Prostate gland (tissue), 2 donors: ENCODE measurements at places on chromosomes 12 and 14. TPM values are rescaled to one million over a fixed set of nuclear protein-coding genes. Genes with fewer than 3 reads are reported as not detected.

GRCh38 chr14:30179381-30180130 lies 251.9 kb upstream of the PRKD1 start:
- DNase-seq, result no peak

DNA sequence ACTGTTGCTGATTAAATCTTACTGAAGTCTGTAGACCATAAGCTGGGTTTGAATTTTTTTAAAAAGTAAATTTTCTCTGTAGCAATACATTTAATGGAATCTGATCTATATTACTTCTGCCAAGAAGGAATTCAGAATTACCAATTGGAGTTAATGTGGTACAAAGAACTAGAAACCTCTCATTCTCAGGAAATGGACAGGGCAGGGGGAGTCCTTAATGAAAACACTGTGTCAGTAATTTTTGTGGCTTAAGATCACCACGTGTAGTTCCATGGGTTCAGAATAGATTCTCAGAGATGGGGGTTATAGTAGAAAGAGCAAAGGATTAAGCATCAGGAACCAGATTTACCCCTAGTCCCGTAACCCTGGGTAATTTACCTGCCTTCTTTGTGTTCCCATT lies 30.3 kb downstream of the FBXL14 start:
- DNase-seq, result no peak

- DNase-seq, result no peak
These were observed 133.6 kb downstream of the TTLL5 start for GRCh38 chr14:75794615-75795038.

DNA sequence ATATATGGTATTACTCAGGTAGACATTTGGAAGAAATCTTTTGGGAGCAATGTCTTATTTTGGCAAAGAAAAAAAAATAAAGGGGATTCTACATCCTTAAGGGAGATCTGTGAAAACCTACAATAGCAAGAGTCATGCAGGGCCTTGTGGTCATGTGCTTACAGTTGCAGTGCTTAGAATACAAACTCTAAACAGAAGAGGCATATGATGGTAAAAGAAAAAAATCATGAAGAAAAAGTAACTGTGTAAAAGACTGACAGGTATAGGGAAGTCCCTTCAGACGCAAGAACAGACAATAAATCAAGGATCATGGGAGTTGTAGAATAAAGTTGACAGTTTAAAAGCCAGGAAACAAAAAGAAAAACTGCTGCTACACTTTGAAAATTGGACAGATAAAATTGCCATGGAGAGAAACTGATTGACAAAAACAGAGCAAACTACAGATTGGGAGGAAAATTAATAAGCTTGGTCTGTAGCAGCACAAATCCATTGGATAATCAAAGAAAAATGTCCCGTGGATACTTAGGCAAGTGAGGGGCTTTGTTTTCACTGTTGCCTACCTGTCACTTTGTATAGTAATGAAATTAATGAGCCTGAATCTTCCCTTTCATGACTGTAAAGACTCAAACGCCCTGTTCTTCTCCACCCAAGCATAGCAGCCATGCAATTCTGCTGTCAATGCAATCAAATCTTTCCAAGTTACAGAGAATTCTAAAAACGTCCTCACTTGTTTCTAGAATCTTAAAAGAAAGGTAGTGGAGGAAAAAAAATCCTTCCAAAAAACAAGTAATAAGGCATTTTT lies 402.0 kb downstream of the SYT1 start:
- DNase-seq, result no peak

GRCh38 chr12:29546000-29546399 lies 48.5 kb upstream of the OVCH1 start:
- no peak for DNase-seq

DNA sequence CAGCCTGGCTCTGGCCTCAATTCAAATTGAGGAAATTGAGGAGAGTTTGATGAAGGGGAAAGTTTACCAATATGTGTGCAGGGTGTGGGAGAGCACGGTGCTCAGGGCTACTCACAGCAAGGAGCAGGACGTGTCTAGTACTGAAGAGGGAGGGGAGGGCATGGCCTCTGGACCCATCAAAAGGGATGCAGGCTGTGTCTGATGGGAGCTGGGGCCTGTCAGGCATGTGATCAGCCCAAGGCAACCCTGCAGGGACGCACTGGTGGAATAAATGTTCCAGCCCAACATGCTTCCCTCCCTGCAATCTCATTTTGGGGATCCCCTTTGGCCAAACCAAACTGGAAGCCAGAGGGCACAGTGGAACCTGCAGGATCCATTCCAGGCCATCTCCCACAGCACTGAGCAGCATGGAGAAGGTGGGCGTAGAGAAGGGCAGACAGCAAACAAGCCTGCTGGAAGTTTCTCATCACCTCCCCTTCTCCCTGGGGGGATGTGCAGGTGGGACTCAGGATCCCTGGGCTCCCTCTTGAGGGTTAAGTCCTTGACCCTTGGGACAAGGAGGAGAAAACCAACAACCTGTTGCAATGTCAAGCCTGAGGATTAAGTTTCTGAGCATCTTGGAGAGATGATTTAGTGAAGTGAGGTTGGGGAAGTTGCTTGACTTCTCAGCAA lies 17.8 kb upstream of the RBM19 start:
- DNase-seq, result no peak

DNA sequence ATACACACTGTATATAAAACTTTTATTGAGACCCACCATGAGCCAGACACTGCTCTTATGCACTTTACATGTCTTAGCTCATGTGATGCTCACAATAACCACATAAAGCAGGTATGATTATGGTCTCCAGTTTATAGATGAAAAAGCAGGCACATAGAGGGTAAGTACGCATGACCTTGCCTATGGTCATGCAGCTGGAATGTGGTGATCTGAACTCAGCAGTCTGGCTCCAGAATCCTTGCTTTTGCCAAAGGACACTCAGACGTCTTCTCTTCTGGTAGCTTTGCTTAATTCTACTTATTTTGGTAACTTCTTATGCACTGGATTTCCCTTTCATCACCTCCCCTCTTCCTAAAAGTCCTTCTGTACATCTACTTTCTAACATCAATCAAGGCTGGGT lies 103.3 kb upstream of the CRY1 start:
- no peak for DNase-seq

- no peak for DNase-seq
These were observed 10.7 kb upstream of the GPR68 start for GRCh38 chr14:91255026-91255695.

DNA sequence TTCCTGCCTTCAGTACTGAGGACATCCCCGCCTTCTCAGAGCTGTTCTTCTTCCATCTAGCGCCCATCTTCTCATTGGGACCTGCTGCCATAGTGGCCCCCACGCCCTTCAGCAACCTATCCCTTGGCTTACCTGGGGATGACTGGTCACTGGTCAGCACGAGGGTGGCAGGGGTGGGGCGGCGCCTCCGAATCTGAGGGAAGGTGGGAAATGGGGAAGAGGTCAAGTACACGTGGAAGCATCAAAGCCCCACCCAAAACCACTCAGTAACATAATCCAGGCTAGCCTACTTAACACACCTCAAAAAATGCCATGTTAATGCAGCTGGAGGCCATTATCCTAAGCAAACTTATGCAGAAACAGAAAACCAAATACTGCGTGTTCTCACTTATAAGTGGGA lies 4.3 kb downstream of the PPP1R1A start:
- DNase-seq, result no peak

DNA sequence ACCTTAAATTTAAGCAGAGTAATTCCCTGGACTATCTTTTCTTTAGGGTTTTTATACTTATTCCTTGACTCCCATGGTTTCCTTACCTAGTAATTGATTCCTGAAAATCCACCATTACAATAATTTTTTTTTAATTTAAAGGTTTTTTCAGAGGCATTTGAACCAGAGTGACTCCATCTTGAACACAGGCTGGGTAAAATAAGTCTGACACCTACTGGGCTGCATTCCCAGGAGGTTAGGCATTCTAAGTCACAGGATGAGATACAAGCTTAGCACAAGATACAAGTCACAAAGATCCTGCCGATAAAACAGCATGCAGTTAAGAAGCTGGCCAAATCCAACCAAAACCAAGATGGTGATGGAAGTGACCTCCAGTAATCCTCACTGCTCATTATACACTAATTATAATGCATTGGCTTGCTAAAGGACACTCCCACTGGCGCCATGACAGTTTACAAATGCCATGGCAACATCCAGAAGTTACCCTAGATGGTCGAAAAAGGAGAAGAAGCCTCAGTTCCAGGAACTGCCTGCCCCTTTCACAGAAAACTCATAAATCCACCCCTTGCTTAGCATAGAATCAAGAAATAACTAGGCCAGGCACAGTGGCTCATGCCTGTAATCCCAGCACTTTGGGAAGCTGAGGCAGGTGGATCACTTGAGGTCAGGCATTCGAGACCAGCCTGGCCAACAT lies 53.6 kb downstream of the SLC25A21 start:
- no peak for DNase-seq

DNA sequence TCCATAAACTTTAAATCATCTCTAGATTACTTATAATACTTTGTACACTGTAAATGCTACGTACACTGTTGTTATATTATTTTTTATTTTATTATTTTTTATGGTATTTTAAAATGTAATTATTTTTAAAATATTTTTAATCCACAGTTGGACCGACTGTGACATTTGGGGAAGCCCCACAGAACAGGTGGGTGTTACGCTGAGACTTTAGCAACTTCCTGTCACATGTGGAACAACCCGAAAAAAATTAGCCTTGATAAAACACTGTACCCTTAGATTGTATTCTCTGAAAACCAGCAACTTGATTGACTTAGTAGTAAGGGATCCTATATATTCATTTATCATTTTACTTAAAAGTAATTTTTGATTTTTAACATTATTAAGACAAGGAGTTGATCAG lies 1755.7 kb upstream of the SEL1L start:
- no peak for DNase-seq

GRCh38 chr14:90728951-90729350 lies 87.3 kb downstream of the TTC7B start:
- DNase-seq, result no peak

DNA sequence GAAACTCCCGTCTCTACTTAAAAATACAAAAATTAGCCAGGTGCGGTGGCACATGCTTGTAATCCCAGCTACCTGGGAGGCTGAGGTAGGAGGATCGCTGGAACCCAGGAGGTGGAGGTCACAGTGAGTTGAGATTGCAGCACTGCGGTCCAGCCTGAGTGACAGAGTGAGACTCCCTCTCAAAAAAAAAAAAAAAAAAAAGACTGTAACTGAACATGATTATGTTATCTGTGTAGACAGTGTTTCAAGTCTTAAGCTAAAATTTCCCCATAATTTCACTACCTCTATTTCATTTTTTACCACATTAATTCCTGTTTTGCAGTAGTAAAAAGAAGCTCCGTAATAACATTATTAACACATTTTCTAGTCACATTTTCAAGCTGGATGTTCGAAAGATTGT lies 5.4 kb downstream of the PLBD1 start:
- no peak for DNase-seq

GRCh38 chr12:4308334-4308950 lies 12.6 kb upstream of the TIGAR start:
- DNase-seq, result no peak

GRCh38 chr12:121538699-121539061 lies 42.1 kb downstream of the KDM2B start:
- no peak for DNase-seq

GRCh38 chr12:56152756-56153677 lies 630 bp downstream of the MYL6B start:
- DNase-seq, result no peak

GRCh38 chr12:14956024-14956891 lies 5.1 kb downstream of the ARHGDIB start:
- DNase-seq, result no peak

DNA sequence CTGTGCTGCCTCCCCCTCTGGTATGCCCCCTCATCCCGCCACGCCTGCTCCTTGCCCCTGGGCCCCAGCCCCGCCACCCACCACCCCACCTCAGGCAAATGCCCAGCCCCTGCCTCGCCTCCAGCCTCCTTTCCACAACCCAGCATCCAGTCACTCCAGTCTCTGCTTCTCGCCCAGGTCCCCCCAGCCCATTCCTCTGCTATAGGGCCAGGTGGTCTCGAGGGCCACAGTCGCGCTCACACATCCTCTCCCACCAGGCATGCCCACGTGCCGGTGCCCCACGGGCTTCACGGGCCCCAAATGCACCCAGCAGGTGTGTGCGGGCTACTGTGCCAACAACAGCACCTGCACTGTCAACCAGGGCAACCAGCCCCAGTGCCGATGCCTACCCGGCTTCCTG lies 6.1 kb upstream of the NXPH4 start:
- no peak for DNase-seq

DNA sequence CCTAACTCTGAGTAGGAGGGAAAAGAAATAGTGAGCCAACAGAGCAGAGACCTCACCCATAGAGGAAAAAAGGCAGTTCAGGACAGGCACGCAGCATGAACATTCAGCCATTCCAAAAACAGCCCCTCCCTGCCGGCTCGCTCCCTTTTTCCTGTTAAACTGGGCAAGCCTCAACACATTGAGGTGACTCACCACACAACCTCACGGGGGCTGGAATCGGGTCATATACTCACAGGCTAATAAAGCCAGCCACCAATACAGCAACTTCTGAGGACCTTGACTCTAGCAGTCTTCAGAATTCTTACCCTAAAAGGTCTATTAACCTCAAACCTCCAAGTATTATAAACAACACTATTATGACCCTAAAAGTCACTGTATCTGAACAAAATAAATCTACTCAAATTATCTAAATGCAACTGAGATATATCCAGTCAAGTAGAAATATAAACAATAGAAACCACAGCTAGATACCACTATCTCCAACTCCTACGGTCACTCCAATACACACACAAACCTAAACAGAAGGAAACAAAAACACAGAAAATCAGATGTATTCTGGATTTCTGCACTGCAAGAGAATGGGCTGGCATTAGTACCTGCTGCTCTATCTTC lies 6.3 kb downstream of the YBX3 start:
- peak; percentile 92 for DNase-seq

- DNase-seq, result no peak
These were observed 24.4 kb downstream of the MYBPC1 start for GRCh38 chr12:101619026-101619786.

GRCh38 chr14:52977798-52978197 lies 26.9 kb upstream of the FERMT2 start:
- DNase-seq, result no peak

- DNase-seq, result no peak
These were observed 61.1 kb upstream of the FLRT2 start for GRCh38 chr14:85468816-85469215.

GRCh38 chr12:41008472-41008871 lies 179.6 kb upstream of the PDZRN4 start:
- DNase-seq, result no peak

Gene DIO3
- total RNA-seq, result 0.82 TPM

Gene CCDC38
- total RNA-seq, result 0.34 TPM

Gene KRT6B
- total RNA-seq, result 0.87 TPM

Gene PZP
- total RNA-seq, result not detected

Gene ASB2
- 17.4 TPM for total RNA-seq

Gene KRT4
- 6.4 TPM for total RNA-seq

Gene SLC17A8
- not detected for total RNA-seq

Gene CPNE6
- 1.8 TPM for total RNA-seq

Gene C2CD5
- 26.6 TPM for total RNA-seq

Gene HOXC10
- 0.51 TPM for total RNA-seq

Gene MYF5
- total RNA-seq, result not detected

Gene ZNF10
- 11.6 TPM for total RNA-seq

Gene HOXC6
- total RNA-seq, result not detected

Gene TMPRSS12
- 1.2 TPM for total RNA-seq
